ENCODE measurements at places on chromosomes 6 and 20. TPM values are rescaled to one million over a fixed set of nuclear protein-coding genes. Genes with fewer than 3 reads are reported as not detected.
A peak's percentile ranks its signal among the peaks of the same experiment; 100 is the strongest.

Gene PRR18
- not detected for total RNA-seq

Gene EPPIN
- total RNA-seq = not detected

Gene PCED1A
- total RNA-seq = 44.6 TPM

Gene ABHD16B
- not detected for total RNA-seq

- DNase-seq = no peak
These were observed 99.0 kb upstream of the LGSN start for GRCh38 chr6:63418741-63419140.

- peak; percentile 79 for DNase-seq
These were observed 15.5 kb downstream of the CCDC167 start for GRCh38 chr6:37483917-37484785.

GRCh38 chr20:1905693-1906092 lies 10.5 kb downstream of the SIRPA start:
- DNase-seq = no peak

GRCh38 chr6:157453131-157453530 lies 72.1 kb downstream of the ZDHHC14 start:
- DNase-seq = no peak

Data from activated naive CD4-positive, alpha-beta T cell treated with anti-CD3 and anti-CD28 coated beads for 36 hours (primary cell).